Astrocyte of the spinal cord (primary cell): ENCODE measurements at places on chromosomes 12 and 14.

- DNase-seq = no peak
Observed at GRCh38 chr12:6416596-6416995, 28.2 kb upstream of the CD27 start.

DNA sequence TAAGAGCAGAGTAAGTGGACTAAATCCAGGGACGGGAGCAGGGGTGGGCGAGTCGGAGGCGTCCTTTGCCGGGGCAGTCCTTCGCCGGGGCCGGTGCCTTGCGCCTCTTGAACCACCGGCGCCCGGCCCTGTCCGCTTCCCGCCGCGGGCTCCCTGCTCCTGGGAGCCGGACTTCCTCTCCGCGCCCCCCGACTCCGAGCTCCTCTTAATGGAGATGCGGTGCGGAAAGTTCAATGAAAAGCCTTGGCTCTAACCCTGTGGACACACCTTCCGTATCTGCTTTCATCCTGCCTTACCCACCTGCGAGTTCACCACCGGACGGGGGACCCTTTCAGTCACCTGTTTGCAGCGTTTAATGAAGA, 412 bp downstream of the FGFR1OP2 start:
- DNase-seq = no peak

DNA sequence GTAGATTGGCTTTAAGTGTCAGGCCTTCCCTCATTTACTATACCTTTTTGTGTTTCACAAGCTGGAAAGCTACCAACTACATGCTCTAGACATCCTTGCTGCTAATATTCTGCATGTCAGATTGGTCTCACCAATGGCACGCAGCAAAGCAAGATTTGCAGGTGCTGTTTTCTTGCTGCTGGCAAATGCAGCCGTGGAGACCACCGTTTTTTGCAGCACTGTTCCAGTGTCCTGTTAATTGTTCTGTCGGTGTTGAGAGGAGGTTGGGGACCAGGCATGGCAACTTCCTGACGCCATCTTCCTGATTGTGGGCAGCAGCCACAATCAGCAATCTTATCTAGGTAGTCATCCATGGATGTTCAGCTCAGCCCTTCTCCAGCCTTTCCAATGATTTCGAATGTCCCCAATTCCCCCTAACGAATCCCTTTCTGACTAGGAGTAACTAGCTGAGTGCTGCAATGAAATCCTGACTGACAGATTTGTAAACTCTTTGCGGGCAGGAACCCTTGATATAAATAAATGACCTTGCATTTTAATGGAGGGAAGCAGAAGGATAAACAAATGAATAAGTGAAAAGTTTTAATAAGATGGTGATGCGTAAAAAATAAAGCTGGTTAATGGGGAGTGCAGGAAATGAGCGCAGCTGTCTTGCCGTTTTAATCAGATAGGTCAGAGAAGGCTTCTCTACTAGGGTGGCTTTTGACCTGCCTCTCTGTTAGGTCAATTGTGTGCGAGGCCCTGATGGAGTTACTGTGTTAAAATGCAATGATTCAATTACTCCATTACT, 574 bp upstream of the CRADD start:
- no peak for DNase-seq

GRCh38 chr12:53482626-53483168, 16.6 kb downstream of the MAP3K12 start:
- no peak for DNase-seq

DNA sequence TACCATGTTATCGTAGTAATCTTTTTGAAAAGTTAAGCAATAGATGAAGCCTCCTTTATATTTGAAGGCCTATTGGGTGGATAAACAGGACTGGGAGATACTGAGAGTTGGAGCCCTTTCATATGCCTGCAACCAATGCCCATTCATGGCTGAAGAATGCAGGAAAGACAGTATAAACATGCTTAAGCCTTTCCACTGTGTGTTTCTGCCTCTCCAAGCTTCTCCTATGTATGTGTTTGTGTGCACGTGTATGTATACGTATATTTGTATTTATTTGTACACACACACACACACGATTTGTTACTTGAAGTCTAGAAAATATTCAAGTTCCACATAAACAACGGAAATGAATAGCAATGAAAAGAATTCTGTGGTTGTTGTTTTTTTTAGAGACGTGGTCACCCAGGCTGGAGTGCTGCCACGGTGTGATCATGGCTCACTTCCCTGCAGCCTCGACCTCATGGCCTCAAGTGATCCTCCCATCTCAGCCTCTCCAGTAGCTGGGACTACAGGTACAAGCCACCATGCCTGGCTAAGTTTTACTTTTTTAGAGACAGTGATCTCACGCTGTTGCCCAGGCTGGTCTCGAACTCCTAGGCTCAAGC, 1453.5 kb downstream of the AACS start:
- DNase-seq = peak; percentile 61

DNA sequence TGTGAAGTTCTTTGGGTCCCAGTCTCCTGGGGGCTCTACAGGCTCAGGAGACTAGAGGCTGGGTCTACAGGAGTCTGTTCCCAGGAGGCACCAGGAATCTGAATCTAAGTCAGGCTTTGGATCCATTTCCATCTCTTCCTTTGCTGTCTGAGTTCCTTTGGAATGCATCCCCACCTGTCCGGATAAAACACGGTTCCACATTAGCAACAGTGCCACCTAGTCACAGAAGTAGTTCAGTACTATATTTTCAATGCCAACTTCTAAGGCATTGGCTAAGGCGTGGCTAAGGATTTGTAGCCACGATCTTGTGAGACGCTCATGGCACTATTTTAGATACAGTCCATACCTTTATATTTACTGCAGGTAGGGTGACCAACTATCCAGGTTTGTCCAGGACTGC, 15.1 kb downstream of the ZC2HC1C start:
- DNase-seq = no peak

DNA sequence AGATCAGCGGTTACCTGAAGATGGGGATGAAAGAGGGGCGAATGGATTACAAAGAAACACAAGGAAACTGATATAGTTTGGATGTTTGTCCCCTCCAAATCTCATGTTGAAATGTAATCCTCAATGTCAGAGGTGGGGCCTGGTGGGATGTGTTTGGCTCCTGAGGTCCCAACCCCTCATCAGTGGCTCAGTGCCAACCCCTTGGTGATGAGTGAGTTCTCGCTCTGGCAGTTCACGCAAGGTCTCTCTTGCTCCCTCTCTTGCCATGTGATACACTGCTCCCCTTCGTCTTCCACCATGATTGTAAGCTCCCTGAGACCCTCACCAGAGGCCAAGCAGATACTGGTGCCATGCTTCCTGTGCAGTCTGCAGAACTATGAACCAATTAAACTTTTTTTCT, 28.0 kb downstream of the ITGA7 start:
- no peak for DNase-seq

DNA sequence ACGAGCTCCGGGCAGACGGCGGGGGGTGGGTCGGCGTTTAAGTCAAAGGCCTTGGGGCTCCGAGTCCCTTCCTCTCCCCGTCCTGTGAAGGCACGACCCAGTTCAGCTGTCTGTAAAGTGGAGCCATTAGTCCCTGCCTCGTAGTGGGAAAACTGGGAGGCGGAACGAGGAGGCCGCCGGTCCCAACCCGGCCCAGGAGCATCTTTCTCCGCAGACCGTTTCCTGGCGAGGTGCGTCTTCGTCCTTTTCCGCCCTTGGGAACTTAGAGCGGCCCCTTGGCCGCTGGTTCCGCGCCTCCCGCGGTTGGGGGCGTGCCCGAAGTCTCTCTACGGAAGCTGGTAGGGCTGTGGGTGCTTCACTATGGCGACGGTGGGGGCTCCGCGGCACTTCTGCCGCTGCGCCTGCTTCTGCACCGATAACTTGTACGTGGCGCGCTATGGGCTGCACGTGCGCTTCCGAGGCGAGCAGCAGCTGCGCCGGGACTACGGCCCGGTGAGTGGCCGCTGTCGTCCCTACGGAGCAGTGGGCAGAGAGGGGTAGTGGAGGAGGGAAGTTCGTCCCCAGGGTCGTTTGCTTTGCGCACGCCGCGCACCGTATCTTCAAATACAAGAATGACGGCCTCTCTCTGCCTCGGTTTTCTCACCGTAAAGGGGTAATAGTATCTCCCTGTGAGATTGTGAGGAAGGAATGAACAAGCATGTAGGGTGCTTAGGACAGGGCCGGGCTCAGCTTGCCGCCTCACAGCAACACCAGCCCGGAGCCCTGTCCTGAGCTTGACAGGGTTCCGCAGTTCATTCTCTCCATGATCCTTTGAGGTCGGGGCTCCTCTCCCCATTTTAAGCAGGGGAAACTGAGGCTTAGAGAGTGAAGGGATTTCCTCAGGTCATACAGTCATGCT, at the start of gene OGFOD2:
OGFOD2 (plus strand) TSS at position 353 of the 898 bp plus-strand sequence; CDS start at position 361, 8 bp downstream.
- peak; percentile 95 for DNase-seq

GRCh38 chr14:102732924-102733323, 44.3 kb upstream of the TRAF3 start:
- DNase-seq = no peak

DNA sequence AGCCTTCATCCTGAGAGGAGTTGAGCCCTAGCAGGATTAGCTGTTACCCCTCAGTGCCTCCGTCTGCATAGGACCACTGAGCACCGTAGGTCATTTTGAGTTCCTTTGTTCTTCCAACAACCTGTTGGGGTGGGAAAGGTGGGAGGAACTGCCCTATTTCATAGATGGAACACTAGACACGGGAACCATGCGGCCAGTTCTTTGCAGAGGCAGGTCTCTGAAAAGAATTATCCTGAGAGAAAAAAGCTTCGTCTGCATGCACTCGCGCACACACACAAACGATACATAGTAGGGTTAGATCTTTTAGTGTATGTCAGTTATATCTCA, 28.5 kb downstream of the TRAFD1 start:
- DNase-seq = no peak

DNA sequence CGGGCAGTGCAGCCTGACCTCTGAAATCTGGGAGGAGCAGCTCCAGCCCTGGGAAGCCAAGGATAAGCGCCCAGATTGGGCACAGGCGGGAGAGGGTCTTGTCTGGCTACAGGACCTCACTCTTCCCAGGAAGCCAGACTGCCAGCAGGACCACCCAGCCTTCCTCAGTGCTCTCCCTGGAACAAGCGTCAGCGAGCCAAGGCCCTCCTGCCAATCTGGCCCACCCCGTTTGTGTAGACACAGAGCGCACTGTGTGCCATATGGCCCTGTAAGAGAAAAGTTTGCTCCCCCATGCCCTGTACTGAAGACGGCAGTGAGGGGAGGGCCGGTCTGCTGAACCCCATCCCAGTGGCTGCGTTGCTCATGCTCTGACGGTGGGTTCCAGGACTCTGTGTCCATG, 1.2 kb upstream of the C14orf180 start:
- no peak for DNase-seq

DNA sequence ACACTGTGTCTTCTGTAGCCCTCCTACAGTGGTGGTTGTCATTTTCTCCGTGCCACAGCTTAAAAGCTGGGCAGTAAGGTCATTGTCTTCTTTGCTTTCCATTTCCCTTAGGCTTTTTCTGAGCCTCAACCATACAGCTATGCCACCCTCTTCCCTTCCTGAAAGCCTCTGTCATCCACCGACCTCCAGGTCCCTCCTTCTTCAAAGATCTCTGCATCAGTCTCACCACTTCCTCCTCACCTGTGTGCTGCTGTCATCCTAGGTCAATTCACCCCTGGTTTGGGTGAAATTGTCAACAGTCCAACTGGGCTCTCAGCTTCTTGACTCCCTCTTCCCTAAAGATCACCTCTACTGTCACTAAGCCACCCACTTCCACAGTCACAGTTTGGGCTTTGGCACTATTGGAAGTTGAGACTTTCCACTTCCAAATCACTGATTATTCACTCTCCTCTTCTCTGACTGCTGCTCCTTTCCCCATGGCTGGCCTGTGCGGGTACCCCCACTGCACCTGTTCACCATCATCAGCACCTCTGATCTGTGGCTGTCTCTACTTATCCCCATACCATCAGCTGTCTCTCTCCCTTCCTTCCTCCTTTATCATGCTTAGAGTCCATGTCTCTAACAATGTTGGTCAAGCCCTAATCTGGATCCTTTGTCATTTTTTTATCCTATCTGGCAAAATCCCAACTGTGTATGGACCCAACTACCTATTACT, 15.5 kb upstream of the TSPAN9 start:
- DNase-seq = no peak

DNA sequence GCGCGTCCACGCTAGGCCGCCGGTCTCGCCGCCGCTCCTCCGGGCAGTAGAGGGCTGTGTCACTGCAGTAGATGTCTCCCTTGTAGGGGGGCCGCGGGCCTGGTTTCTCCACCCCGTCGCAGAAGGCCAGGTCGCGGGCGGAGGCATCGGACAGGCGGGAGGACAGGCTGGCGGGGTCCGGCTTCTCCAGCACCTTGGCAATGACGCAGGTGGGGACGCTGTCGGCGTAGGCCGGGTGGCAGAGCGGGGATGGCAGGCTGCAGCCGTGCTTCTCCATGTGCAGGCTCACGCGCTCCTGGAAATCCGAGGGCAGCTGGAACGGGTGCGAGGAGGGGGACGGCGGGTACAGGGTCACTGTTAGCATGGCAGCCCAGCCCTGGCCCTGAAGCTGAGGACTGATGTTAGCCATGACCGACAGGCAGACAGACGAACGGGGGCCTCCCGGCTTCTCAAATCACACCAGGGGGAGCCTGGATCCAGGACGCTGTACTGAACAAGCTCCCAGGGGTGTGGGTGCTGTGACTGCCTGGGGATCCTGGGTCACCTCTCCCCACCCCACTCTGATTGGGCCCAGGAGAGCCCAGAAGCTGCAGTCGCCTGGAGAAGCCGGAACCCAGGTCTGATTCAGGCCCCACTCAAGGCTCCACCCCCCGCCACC, 48.1 kb downstream of the BEGAIN start:
- no peak for DNase-seq
